COR-L47 (cell line): ENCODE measurements at places on chromosomes 7 and 10.

DNA sequence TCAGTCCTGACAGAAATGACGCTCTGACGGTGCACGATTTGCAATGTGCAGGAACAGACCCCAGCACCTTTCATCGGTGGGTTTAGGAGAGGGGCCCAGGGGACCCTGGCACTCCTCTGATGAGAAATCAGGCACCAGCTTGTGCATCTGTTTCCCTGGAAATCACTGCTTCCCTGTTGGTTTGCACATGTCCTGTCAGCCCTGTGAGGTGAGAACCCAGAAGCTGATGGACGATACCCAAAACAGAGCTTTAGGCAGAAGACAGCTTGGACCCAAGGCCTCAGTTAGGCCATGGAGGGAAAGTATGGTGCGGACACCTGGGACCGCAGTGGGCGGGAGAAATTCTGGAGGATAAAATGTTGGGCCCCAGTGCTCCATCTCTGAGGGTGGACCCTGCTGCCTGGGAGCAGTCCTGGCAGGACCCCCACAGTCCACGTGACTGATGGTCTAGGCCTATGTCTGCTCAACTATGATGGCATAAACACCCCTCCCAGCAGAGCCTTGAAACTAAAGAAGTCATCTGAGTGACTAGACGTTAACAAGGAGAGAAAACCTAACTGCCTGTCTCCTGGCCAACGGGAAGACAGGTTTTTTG is 242.8 kb downstream of the PTPRN2 start:
- DNase-seq, result no peak

- DNase-seq, result peak; percentile 19
These were observed 75.3 kb upstream of the GRB10 start for GRCh38 chr7:50857804-50858489.

GRCh38 chr7:33511778-33512177 is 382.4 kb downstream of the BBS9 start:
- no peak for DNase-seq

- DNase-seq, result no peak
These were observed 166.0 kb upstream of the GDF10 start for GRCh38 chr10:47133871-47134570.

DNA sequence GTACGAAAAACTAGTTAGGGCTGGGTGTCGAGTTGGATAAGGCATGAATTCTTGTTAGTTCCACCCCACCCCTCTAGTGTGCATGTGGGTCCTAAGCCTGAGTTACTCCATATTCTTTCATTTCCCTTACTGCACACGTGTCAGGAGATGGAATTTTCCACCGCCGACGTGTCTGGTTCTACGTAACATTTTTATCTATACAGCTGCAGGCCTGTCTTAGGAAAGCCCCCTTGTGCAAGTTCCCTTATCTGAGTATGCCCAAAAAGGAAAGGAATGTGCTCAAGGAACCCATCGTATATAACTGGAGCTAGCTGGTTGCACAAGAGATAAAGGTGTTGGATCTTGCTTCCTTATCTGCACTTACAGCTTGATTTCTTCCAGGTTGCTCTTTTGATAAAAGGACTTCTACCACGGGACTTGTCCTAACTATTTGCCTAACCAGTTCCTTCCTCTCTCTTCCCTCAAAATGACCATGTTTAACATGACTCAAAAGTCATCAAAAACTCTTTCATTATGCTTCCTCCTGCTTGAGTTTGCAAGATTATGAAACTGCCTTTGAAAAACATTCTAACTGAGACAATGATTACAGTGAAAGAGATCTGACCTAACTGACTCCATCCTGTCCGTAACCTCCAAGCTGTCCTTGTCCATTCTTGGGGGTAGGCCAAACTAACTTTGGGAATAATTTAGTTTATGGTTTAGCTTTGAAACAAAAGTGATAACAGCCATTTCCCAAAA is 181.4 kb downstream of the AKR1D1 start:
- no peak for DNase-seq

GRCh38 chr10:84097787-84098353 is 41.4 kb upstream of the GHITM start:
- peak; percentile 34 for DNase-seq

- no peak for DNase-seq
These were observed 25.4 kb upstream of the PRKAG2 start for GRCh38 chr7:151902311-151902710.

DNA sequence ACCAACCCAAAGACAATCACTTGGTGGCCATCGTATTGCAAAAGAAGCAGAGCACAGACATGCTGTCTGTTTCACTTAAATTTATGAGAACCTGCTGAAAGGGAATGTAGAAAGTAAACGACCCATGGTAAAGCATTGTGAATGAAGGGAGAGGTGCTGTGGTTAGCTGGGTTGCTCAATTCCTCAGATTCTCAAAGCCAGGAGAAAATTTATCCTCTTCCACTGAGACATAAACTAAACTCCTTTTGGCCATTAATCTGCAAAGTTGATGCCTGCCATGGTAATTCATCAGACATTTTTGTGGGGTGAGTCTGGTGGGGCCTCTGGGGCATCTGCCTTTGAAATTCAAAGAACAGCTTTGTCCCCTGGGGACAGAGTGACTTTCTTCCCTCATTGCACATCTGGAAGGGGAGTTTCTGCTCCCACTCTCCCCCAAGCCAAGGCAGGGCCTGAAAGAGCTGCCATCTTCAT is 951.0 kb downstream of the LRMDA start:
- no peak for DNase-seq

DNA sequence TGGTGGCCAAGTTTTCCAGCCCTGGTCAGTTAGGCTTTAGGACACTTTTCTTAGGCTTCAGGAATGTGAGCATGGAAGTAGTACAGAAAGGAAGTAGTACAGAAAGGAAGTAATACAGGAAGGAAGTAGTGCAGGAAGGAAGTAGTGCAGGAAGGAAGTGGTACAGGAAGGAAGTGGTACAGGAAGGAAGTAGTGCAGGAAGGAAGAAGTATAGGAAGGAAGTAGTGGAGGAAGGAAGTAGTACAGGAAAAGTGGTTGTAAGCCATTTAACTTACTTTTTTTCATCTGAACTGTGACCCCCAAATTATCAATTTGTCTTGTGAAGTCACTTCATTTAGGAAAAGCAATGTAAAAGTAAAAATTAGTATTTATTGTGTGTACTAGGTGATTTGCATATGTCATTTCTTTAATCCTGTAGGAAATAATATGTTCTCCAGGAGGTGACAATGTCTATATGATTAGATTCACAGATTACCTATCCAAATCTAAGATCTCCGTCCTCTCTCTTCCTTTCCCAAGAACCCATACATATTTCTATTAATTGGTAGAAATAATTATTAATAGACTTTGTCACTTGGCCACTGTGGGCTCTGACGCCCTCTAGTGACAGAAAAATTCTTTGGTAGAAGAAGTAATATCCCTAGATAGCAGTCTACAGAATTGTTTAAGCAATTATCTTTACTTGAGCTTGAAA is 3.9 kb upstream of the FAS start:
- DNase-seq, result no peak

DNA sequence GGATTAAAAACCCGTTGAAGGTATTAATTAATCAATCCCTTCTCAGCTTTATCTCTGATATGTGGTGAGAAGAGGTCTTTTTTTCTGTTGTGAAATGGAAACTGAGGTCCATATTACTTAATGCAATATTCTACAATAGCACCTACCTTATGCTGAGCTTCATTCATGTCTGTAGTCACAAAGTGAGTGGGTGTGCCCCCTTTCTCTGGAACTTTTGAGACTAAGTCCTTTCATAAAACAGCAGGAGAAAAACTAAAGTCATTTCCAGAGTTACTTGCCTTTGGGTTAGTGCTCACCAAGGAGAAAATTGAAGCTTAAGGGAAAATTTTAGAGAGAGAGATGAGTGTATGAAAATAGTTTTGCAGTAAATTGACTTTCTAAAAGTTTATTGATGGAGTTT is 61.2 kb downstream of the EXOC4 start:
- no peak for DNase-seq

DNA sequence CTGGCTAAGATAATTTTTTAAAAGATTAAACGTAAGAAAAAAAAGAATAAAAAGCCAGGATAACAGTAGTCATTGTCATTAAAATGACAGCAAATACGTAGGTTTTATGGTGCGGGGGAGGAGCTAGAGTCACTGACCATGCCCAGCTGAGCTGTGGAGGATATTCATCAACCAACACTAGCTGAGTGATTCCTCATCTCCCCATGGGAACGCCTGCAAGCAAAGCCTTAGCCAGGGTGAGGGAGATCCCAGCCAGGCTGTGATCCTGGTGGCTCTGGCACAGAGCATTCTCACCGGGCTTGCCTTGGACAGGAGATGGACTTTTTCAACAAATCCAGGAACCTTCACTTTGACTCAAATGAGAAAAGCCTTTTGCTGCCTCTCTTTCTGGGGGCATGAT is 94.2 kb downstream of the HIP1 start:
- DNase-seq, result no peak

DNA sequence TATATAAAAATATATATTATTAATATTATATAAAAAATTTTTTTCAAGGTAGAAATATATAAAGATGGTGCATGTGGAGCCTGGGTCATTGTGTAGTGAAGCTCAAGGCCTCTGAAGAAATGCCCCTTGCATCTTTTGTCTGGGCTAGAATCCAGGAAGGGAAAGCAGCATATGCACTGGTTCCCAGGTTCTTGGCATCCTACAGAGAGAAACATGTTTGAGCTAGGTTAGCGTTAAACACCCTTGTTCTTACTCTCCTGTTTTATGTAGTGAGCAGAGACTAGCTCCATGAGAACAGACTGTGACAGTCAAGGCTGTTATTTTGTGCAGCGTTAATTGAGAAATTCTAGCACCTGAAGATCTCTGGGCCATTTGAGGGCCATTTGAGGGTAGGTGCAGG is 116.1 kb downstream of the POM121L12 start:
- DNase-seq, result no peak

DNA sequence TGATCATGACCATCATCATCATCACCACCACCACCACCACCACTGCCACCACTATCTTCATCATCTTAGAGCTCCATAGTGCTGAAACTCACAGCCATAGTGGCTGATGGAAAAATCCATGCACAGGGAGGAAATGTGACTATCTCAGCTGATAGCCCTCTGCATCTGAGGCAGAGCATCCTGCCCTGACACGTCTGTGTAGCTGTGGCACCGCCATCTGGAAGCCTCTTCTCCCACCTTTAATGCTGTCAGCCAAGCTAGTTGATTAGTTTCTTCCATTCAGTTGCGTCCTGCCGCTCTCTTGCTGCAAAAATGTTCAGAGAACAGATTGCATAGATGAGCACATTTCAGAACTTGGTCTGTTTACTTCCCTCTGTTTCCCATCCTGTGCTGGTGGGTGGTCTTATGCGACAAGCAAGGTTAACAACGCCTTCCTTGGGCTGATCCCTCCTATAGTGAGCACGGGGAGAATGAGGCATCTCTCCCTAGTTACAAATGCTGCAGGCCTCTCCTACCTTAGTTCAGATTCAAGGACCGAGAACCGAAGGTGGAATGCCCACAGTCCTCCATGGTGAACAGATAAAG is 478.6 kb downstream of the PLXNA4 start:
- DNase-seq, result no peak

DNA sequence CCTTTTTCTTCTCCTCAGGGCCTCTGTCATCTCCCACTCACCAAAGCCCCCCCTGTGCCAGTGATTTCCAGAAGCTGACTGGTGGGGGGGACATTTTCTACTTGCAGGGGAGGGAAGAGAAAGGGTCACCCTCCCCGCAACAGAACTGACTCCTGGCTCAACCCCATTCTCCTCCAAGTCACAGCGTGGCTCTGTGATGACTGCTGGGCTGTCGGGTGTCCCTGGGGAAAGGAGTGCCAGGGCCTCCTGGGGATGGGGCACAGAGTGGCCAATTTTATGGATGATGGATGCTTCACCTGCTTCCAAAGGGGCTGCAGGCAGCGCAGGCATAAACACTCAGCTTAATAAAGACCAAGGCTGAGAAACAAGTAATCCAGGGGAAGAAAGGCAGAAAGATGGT is 523.0 kb downstream of the PTPRN2 start:
- no peak for DNase-seq

- no peak for DNase-seq
These were observed 21.1 kb upstream of the HIPK2 start for GRCh38 chr7:139798892-139799291.

GRCh38 chr7:1925973-1926907 is 256.2 kb downstream of the ELFN1 start:
- no peak for DNase-seq

DNA sequence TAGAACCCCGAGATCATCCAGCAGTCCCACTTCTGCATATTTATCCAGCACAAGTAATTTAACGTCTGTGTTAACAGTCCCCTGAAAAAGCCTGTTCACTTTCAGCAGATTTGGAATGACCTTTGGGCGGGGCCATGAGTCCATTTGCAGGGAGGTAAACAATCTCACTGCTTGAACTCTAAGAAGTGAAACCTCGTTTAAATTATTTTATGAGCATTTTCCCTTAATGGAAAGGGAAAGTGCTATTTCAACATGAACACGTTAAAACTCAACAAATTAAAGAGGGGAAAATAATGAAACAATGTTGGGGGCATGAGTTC is 282.8 kb downstream of the GATA3 start:
- DNase-seq, result no peak

- DNase-seq, result no peak
These were observed 82.8 kb upstream of the TNS3 start for GRCh38 chr7:47664650-47665195.

GRCh38 chr7:122688400-122688998 is 10.4 kb downstream of the RNF133 start:
- peak; percentile 4 for DNase-seq

GRCh38 chr10:91797048-91797690 is 1.1 kb upstream of the TNKS2 start:
- no peak for DNase-seq

DNA sequence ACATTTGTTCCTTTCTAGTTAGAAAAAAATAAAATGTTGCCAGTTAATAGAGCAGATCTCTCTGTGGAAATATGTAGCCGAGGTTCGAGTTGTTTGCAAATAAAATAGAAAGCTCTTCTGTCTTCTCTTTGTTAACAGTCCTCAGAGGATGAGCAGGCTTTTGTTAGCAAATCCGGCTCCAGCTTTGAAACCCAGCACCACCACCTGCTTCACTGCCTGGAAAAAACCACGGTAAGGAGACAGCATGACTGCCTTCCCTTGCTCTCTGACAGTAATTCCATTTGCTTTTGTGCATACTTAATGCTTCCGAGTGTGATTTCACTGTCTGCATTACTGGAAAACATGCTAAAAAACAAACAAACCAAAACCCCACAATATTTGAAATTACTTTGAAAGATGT is 115.6 kb downstream of the TSPAN12 start:
- DNase-seq, result peak; percentile 76

GRCh38 chr10:70648427-70648826 is 23.9 kb upstream of the ADAMTS14 start:
- no peak for DNase-seq
